Activated effector memory CD4-positive, alpha-beta T cell treated with Interleukin-2 at 50 U/mL for 16 hours (primary cell): ENCODE measurements at places on chromosomes 7 and 10.
A peak's percentile ranks its signal among the peaks of the same experiment; 100 is the strongest.

DNA sequence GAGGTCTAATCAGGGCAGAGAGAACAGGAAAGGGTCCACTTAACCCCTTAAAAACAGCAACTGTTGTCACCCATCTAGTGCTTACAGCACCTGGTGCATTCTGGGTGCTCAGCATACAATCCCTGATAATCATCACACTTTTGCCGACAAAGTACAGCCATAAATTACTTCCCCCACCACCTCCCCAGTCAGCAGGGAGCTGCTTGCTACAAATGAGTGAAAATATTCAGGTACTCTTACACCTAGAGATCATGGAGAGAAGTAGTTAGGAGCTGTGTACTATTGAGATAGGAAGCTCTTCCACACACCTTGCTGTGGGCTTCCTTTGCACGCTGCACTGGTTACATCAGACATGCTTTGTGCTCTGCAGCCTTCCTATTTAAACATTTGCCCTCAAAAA is 723.5 kb upstream of the GALNT17 start:
- DNase-seq, result no peak

DNA sequence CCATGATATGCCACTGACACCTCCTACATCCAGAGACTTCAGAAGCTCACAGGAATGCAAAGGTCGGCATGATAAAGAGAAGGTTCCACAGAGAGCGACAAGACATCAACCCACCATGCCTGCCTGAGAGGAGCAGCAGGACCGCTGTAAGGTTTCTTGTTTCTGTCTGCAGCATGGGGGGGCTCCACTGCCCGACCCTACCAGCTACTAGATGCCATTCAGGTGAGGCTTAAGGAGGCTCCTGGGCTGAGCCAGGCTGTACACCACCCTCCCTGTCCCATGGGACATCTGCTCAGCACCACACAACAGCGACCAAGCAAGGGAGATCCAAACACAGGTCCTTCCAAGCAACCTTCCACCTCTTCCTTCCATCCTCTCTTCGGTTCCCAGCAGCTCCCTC is 234.6 kb downstream of the TNS3 start:
- no peak for DNase-seq

GRCh38 chr7:114922026-114922651 is at the start of gene MDFIC:
Gene MDFIC (plus strand): TSS chr7:114922094. CDS start chr7:114923034, 940 bp downstream.
- peak; percentile 47 for DNase-seq

GRCh38 chr10:95789902-95790301 is 33.9 kb downstream of the ENTPD1 start:
- no peak for DNase-seq

GRCh38 chr7:25256333-25256819 is 28.1 kb upstream of the NPVF start:
- DNase-seq, result no peak
